ENCODE measurements at places on chromosomes 12 and 14.

GRCh38 chr12:3420693-3421092 is 70.3 kb upstream of the PRMT8 start:
- DNase-seq = no peak

- no peak for DNase-seq
Observed at GRCh38 chr12:113461666-113462065, 10.0 kb downstream of the LHX5 start.

- no peak for DNase-seq
Observed at GRCh38 chr12:54987611-54988231, 3.2 kb upstream of the TESPA1 start.

GRCh38 chr12:115215544-115215943 is 531.6 kb upstream of the TBX3 start:
- no peak for DNase-seq

DNA sequence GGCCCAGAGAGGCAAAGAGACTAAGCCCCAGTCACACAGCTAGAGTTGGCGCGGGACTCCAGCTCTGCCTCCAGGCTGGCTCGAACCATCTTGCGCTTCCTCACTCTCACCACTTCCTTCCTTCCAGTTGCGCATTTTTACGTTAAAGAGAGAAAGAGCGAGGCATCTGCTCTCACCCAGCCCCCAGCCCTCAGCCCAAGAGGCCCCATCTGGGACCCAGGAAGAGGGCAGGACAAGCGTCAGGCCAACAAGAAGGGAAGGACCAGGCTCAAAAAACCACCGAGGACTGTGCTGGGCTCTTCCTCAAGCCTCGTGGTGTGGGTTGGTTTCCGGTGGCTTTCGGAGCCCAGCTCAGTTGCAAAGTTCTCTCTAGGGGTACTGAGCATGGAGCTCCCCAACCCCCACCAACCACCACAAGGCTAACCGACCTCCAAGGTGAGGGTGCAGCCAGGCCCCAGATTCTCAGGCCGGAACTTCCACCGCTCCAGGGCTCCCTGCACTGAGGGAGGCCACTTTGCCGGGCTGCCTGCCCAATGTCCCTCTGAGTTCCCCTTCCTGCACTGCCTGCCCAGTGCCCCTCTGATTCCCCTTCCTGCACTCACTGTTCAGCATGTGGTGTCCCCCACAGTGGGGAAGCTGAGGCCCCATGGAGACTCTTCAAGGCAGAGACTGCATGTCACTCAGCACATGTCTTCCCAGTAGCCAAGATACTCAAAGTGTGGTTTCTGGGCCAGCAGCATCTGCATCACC is 35.9 kb downstream of the TESC start:
- DNase-seq = no peak

DNA sequence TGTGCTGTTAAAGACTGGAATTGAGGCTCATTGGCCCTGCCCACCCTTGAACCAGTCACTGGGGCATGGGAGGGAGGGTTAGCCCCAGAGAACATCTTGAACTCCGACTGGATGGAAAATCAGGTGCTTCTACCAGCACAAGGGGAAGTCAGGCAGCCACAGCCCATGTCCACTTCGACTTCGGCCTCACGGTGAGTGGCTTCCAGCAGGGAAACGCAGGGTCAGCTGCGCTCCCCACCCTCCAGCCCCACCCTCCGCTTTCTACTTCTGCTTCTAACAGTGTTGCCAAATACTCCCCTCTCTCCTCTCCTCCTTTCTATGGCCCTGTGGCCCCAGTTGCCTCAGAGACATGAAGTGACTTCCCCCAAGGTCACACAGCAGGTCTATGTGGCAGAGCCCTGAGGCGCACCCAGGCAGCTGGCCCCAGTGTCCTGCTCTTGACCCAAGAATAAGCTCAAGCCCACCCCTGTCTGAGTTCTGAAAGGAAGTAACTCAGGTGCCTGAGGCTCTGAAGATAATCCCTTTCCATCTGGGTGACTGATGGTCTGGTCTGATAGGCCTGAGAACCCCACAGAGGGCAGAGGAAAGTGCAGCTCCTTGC is 11.9 kb upstream of the SH2B3 start:
- no peak for DNase-seq

All from NCI-H1436 treated with DMSO at 0.1 percent for 48 hours (cell line).